Esophagus squamous epithelium (tissue), 5 donors: ENCODE measurements at places on chromosomes 6 and 20. TPM values are rescaled to one million over a fixed set of nuclear protein-coding genes. Genes with fewer than 3 reads are reported as not detected.

DNA sequence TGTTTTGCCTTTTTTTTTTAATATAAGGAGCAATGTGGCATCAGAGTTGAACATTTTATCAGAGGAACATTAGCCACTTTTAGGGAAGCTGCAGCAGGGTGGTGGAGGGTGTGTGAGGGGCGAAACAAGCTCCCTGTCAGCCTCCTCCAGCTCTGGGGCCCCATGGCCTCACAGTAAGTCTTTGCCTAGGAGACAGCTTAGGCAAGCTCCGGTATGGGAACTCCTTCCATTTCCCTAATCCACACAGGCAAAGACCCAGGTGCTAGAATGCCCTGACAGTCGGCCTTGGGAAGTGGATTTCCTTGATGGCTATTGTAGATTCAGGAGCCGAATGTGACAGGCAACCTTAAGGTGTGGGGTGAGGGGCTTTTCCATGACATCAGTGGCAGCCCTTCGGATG is 862 bp downstream of the PRND start:
- no peak for DNase-seq

DNA sequence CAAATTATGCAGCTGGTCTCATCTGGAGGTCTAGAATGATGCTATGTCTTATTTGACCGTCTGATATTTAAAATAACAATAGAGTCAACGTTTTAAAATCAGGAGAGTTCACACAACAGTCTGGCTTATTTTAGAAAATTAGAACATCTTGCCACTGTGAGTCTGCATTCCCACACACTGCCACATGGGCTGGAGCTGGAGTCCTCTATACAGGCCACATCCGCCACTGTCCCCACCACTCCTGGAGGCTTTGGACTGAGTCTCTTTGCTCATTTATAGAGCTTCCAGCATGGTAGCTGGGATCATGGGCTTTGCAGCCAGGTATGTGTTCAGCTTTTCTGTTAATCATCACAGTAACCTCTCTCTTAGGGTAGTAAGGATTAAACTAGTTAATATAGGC is 68.8 kb upstream of the ZNFX1 start:
- no peak for DNase-seq

- no peak for DNase-seq
Measured at GRCh38 chr20:58150772-58151171, 77.7 kb downstream of the ANKRD60 start.

- no peak for DNase-seq
Measured at GRCh38 chr6:8539453-8539852, 104.1 kb upstream of the SLC35B3 start.

DNA sequence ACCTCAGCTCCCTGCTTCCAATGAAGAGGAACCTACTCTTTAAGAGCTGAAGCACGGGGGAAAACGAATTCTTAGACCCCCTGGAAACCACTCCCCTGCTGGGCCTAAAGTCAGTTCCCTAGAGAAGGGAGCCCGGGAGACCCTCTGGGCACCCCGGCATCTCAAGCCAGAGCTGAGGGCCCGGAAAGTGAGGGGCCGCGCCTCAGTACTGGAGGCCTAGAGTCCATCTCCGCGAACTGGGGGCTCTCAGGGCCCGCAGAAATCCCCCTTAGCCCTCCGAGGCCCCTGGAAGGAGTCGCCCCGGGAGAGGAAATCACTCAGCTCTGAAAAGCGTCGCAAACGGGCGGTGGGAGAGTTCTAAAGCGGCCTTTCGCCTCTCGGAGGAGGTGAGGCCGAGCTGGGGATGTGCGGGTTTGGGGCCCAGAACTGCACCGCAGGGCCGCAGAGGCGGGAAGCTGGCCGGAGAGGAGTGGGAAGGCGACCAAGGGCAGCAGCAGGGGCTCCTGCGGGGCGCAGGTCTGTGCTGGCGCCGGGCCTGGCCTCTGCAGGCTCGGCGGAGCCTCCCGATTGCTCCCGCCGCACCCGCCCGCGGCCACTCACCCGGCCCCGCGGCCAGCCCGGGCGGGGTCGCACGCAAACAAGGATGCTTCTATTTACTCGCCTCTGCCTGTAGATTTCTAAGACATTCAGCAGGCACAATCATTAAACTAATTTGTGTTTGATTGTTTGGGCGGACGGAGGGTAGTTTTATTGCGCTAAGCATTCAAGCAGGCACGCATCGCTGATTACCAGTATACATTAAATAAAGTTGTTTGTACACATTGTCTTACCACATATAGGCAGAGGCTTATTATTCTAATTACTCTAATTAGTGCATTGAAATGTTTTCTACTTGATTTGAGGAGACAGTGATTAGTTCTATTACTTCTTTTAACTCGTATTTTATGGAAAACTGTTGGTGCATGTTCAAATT is 9.2 kb downstream of the POU3F2 start:
- no peak for DNase-seq

- no peak for DNase-seq
Measured at GRCh38 chr6:24960991-24961475, 25.3 kb upstream of the RIPOR2 start.

DNA sequence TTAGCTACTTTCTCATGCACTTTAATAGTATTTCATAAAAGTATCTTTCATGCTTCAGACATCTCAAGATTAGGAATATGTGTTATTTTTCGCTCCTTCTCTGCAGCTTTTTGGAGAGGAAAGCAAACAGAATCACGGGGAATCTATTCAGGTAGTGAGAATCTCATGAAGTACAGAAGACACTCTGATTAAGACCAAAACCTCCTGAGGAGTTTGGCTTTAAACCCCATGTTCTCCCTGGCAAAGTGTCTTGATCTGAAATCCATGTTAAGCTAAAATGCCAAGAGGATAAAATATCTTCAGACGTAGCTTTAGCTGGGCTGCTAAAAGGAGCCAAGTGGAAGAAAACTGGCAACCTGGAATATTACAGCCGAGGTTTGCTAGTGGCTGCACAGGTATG is 149.3 kb downstream of the LRRC1 start:
- no peak for DNase-seq

DNA sequence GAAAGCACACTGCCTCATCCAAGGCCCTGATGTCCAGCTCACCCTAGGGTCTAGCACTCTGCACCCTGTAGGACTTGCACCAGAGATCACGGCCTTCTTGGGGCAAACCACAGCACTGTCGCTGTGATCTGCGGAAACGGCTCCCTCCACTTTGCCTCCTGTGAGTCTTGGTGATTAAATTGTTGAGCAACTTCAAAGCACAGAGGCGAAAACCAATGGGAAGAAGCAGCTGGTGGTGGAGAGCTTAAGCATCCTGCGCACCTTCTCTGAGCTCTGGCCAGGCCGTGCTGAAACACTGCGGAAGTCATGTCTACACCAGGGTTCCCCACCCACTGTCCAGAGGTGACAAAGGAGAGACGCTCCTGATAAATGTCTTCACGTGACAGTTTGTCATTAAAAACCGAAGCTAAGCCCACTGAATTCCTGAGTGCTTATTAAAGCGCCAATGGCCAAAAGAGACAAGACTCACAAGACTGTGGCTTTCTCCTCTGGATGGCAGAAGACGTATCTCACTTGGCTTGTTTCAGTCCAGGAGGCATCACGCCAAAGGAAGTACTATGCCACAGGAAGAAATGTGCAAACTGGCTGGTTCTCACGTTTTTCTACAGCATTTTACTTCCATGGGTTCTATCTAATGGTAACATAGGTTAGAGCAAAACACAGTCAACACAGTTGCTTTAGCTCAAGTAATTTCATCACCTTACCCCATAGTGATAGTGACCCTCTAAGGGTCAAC is 3.1 kb downstream of the RAMACL start:
- DNase-seq = no peak

GRCh38 chr6:46772762-46773161 is 20.4 kb upstream of the MEP1A start:
- DNase-seq = no peak

GRCh38 chr6:164294047-164294784 is 879.7 kb downstream of the QKI start:
- DNase-seq = no peak

The RUNX2 gene
- total RNA-seq = 1.4 TPM

DNA sequence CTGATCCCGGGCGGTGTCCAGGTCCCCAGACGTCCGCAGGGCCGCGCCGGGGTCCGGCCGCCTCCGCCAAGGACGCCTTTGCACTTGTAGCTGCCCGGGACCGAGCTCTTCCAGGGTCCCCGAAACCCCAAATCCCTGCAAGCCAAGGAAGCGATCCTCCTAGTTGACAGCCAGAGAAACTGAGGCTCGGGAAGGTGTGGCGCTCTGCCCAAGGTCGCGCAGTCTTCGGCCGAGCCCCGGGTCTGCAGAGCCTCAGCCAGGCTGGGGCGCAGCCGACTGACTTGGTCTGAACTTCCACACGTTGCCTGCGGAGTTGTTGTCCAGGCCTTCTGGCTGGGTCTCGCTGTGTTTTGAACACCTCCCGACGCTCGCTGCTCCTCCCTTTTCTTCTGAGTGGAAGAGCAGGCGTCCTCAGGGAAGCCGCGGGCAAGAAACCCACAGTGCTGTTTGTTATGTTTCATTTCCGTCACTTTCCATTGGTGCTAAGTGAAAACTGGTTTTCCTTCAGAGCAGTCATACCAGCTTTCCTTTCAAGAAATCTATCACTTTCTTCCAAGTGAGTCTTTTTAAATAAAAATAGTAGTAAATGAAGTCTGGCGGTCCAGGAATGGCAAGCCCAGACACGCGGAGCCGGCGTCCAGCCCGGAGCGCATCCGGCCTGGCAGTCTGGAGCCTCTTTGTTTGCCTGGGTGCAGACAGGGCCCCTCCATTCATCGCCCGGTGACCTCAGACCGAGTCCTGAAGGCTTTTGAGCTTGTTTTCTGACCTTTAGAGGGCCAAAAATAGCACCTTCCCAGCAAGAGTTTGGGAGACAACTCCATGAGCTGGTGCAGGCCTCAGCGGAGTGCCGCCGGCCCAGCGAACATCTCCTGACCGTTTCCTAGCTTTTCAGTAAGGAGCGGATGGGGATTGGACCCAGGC is 698 bp downstream of the FAM210B start:
- DNase-seq = no peak

GRCh38 chr6:97110626-97111025 is 172.4 kb downstream of the MMS22L start:
- DNase-seq = no peak

The LY6G5C gene
- 0.57 TPM for total RNA-seq

The DYNLT2 gene
- 0.94 TPM for total RNA-seq
